NCI-H524 (cell line): ENCODE measurements at places on chromosomes 4 and X.

DNA sequence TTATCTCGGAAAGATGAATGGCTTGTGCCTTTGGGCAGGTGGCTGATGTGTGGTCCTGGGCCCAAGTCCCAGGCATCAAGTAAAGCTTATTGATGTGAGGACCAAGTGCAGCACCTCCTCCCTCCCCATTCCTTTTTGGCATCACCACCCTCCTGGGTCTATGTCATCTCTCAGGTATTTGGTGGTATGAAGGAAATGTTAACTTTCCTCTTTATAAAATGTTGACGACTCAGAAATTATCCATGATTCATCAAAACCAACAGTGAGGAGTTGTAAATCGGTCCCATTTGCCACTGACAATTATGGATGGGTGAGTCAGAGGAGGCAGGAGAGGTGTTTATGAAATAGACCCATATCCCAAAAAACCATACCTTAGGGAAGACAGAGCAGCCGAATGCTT lies 229.4 kb upstream of the GATB start:
- DNase-seq, result no peak

DNA sequence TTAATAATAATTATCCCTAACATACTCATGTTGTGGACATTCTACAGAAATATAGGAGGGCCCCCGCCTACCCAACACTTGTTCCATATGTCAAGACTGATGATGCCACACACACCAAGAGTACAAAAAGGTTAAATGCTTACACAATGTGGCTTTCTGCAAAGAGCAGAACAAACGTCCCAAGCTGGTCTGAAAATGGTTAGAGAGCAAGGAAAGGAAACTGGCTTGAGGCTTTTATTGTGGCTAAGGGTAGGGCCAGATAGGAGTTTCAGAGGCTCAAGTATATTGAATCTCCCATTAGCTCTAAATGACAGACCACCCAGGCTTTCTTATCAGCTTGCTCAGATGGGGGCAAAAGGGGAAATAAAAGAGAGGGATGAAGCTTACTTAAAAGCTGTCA lies 134.1 kb upstream of the C1QTNF7 start:
- no peak for DNase-seq

DNA sequence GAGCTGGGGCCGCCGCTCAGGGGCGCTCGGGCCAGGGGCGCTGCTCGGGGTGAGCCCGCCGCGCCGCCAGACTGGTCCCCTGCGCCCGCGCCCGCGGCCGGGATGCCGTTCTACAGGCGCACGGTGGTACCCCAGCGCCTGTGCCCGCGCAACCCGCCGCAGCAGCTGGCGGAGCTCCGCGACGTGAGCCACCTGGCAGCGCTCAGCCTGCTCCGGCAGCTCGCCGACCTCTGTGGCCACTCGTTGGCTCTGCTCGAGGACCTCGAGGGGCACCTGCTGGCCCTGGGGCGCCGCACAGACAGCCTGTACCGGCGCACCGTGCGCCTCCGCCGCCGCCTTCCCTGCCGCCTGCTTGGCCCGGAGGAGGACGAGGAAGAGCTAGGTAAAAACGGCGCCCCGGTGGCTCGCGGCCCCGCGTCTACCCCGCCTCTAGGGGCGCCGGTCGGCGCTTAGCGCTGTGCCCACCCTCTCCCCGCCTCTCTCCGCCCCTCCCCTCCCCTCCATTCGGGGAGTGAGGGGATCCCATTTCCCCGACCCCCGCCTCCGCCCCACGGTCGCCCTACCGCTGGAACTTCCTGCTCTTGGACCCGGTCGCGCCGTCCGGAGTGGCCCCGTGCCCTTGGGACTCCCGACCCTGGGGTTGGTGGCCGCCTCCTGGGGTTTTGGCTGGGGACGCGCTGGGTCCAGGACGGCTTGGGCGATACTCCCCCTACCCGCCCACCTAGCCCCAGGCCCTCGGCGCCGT lies 513 bp downstream of the NHSL2 start:
- DNase-seq, result peak; percentile 48

DNA sequence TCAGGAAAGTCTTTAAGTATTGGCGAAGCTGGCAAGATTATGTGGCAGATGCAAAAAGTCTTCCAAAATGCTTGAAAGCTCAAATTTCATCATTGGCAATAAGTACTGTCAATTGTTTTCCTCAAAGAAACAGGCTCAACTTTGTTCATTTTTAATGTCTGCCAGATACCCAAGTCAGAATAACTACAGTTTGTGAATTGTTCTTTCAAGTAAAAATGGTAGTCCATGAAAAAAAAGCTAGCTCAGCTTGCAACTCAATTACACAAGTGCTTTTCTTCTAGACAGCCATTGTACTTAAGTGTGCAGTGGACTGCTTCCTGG lies 70.5 kb downstream of the AFF1 start:
- peak; percentile 21 for DNase-seq

DNA sequence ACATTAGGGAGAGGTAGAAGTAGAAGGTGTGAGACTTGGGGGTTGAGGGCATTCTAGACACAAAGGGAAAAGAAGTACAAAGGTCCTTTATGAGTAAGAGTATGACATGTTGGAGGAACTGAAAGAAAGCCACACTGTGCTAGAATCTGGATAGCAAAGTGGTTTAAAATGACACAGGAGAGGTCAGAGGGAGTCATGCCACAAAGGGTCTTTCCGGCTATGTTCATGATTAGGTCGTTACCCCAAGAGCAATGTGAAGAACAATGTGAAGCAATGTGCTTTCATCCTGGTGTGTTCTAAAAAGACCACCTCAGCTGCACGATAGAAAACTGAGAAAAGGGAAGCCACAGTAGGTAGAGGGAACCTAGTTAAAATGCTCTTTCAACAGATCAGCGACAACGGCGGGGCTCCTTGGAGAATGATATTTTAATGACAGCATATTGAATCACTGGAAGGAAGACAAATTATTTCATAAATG lies 29.2 kb downstream of the SMIM14 start:
- DNase-seq, result no peak

GRCh38 chr4:117324851-117325491 lies 239.6 kb upstream of the TRAM1L1 start:
- DNase-seq, result no peak

GRCh38 chr4:20044502-20044911 lies 207.2 kb upstream of the SLIT2 start:
- DNase-seq, result no peak

- no peak for DNase-seq
Observed at GRCh38 chr4:94782707-94783106, 25.0 kb downstream of the BMPR1B start.

- DNase-seq, result no peak
Observed at GRCh38 chr4:72629540-72629939, 60.5 kb upstream of the ADAMTS3 start.

GRCh38 chr4:82753725-82754410 lies 44.7 kb downstream of the SCD5 start:
- DNase-seq, result peak; percentile 69

DNA sequence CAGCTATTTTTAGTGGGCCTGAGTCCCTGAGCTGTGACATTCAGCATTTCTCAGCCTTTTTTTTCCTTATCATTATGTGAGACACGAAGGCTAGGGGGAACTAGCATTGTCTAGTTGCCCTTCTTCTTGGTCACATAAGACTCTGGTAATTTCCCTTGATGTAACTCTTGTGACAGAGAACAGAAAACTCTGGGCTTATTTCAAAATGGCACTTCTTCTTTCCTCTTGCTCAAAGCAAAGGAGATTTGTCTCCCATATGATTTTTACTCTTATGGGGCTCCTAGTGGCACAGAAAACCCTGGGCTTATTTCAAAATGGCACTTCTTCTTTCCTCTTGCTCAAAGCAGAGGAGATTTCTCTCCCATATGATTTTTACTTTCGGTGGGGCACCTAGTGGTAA lies 14.7 kb downstream of the ATXN3L start:
- no peak for DNase-seq

GRCh38 chr4:154332681-154333421 lies 158.7 kb downstream of the DCHS2 start:
- DNase-seq, result no peak

- peak; percentile 93 for DNase-seq
Observed at GRCh38 chr4:59655996-59656395, 1544.1 kb upstream of the ADGRL3 start.

- no peak for DNase-seq
Observed at GRCh38 chrX:25158635-25159034, 142.9 kb upstream of the ARX start.

GRCh38 chr4:6619466-6620255 lies 20.8 kb upstream of the MRFAP1 start:
- DNase-seq, result no peak

- DNase-seq, result no peak
Observed at GRCh38 chr4:968621-969394, 4.6 kb downstream of the DGKQ start.

DNA sequence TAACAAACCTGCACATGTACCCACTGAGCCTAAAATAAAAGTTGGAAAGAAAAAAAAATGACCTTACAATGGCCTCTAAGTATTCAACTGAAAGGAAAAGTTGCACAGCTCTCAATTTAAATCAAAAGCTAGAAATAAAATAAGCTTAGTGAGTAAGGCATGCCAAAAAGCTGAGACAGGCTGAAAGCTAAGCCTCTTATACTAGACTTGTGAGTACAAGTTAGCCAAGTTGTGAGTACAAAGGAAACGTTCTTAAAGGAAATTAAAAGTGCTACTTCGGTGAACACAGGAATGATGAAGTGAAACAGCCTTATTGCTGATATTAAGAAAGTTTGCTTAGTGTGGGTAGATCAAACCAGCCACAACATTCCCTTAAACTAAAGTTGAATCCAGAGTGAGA lies 707.9 kb upstream of the PITX2 start:
- no peak for DNase-seq

GRCh38 chr4:99404595-99405287 lies 30.4 kb downstream of the ADH7 start:
- DNase-seq, result no peak

GRCh38 chrX:47960406-47960805 lies 43.4 kb downstream of the ZNF182 start:
- DNase-seq, result no peak

DNA sequence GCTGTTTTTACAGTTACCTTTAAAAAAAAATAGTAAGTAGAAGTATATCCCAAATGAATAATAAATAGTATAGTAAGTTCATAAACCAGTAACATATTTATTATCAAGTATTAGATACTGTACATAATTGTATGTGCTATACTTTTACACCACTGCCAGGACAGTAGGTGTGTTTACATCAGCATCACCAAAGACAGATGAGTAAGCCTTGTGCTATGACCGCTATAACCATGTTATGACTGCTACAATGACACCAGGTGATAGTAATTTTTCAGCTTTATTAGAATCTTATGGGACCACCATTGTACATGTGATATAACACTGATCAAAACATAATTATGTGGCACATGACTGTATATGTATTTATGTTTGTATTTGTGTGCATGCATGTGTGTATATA lies 27.3 kb downstream of the PABPC4L start:
- no peak for DNase-seq

GRCh38 chr4:1544861-1545281 lies 138.6 kb upstream of the NKX1-1 start:
- no peak for DNase-seq

DNA sequence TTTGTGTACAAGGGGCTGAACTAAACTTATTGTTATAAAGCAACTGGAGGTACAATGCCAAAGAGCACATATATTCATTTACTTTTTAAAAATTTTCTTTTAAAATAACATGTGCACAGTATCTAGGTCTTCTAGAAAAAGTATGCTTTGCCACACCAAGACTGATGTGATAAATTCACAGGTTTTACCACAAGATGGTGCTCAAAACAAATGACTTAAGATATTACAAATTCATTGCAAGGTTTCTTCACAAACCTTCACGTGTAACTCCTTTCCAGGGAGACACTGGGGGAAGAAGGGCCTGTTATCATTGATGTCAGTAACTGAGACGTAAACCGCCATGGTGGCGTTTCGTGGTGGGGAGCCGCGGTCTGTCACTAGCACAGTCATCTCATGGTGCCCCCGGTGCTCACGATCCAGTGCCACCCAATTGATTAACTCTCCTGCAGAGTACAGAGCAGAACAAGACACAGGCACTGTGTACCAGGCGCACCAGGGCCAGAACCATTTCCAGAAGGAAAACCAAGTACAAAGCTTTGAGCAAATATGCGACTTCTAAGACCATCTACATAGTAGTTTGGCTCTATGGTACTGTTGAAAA lies 162.2 kb downstream of the DCHS2 start:
- DNase-seq, result no peak

- DNase-seq, result peak; percentile 66
Observed at GRCh38 chr4:41360921-41361793, 104.4 kb downstream of the UCHL1 start.

GRCh38 chr4:154073107-154073822 lies 284.4 kb upstream of the SFRP2 start:
- DNase-seq, result no peak

- no peak for DNase-seq
Observed at GRCh38 chr4:11691236-11691635, 262.5 kb upstream of the HS3ST1 start.

DNA sequence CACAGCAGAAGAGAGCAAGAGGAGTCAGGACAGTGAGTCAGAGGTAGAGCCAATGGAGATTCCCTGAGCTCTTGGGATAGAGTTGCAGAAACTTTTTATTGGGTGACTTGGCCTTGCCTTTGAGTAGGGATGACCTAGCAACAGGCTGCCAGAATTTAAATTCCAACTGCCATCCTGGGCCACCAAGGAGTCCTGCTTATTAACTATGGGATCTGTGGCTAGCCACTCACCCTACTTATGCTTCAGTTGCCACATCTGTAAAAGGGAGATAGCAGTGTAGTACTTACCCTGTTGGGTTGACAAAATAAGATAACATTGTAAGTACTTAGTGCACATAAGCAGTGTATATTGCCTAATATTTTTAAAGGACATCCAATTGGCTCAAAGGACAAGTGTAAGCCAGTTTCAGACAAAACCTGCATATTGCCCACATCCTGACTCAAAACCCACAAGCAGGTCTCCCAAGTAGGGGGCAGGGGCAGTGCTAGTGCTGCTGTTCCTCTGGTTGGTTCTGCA lies 43.5 kb upstream of the TMEM164 start:
- no peak for DNase-seq

- DNase-seq, result no peak
Observed at GRCh38 chrX:45138525-45138924, 62.2 kb downstream of the DIPK2B start.

DNA sequence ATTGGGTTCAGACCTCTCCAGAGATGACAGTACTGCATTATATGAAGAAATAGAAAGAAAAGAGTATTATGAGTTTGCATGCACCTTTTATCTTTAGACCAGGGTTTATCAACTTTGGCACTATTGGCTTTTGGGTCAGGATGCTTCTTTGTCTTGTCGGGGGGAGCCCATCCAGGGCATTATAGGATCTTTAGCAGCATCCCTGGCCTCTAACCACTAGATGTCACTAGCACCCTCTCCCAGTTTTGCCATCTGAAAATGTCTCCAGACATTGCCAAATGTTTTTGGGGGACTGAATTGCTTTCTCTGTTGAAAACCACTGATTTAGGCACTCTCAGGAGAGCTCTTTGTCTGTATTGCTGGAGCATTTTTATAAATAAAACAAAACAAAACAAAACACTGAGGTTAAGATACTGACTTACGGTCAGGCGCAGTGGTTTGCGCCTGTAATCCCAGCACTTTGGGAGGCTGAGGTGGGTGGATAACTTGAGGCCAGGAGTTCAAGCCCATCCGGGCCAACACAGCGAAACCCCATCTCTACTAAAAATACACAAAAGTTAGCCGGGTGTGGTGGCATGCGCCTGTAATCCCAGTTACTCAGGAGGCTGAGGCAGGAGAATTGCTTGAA lies 23.6 kb downstream of the CA5B start:
- no peak for DNase-seq

- DNase-seq, result no peak
Observed at GRCh38 chr4:80309294-80310004, 26.1 kb upstream of the CFAP299 start.
